ENCODE measurements at places on chromosomes 4 and X.

DNA sequence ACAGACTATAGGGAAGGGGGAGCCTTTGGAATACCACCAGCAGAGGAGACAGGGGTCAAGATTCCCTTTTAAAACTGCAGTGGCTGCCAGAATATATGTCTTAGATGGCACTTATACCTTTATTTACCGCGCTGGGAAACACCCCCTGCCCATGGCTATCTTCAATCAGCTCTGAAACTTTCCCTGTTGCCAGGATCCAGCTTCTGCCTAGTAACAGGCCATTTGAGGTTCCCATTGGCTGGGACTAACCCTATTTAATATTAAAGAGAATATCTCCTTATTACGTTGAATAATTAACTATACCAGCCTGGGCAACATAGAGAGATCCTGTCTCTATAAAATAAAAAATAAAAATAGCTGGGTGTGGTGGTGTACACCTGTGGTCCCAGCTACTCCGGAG lies 23.8 kb downstream of the SOWAHB start:
- DNase-seq = no peak

GRCh38 chr4:114132830-114133229 lies 153.4 kb upstream of the ARSJ start:
- no peak for DNase-seq

- DNase-seq = no peak
Observed at GRCh38 chr4:24885342-24885741, 27.5 kb downstream of the CCDC149 start.

DNA sequence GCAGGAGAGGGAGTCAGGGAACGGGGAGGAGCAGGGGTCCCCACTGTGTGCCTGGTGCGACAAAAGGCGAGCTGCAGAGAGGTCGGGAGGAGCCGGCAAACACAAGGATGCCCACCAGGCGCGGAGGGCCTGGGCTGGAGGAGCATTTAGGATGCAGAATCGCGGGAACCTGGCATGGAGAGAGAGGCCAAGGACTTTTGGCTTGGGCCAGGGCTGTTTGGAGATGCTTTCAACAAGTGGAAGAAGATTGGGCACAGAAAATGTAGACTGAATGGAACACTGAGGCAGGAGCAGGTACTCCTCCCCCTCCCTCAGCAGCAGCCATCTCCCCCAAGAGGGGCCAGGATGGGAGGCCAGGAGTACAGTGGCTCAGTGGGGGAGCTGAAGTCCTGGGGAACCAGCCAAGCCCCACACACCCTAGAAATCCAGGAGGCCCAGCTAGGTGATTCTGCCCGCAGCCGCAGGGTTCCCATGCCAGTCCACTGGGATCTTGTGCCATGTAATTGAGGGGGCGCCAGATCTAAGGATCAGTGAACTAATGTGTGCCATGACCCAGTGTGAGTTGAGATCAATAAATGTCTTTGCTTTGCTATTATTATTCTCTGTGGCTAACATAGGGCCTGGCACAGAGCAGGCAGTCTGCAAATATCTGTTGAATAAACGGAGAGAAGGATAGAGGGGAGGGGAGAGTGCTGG lies 1.1 kb upstream of the ABLIM2 start:
- no peak for DNase-seq

DNA sequence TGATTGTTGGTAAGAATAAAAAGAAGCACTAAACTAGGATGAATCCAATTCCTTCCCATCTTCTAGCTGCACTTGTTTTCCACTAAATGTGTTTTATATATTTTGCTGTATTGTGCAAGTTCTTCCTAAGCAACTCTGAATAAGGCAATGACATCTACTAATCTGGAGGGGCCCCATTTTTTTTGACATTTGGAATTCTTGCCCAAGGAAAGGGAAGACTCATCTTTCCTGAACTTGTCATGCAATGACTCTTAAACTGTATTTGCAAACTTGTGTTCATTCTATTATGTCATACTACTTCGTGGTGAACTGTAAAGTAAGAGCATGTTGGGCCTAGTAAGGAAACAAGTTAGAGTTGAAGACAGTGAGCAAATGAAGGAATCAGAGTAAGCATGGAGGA lies 45.9 kb downstream of the FREM3 start:
- DNase-seq = no peak

DNA sequence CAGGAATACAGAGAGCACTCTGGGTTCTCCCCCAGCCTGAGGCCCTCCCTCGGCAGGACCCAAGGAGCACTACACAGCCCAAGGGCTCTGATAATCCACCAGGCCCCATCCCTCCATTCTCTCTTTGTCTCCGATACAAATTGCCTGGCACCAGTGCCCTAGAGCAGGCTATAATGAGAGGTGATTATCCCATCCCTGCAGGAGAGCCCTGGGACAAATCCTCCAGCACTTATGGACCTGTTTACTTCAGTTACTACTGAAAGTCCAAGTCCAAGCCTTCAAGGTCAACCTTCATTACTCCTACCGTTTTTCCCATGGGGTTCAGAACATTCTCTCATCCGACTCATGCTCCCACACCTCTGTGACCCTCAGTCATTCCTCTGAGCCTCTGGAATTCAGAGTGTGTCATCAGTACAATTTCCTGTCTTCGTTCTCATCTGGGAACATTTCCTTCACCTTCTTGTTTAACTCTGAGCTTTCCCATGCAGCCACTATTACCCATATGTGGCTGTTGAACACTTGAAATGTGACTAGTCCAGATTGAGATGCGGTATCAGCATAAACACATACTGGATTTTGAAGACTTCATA lies 299.0 kb downstream of the RAPGEF2 start:
- DNase-seq = no peak

GRCh38 chr4:85298037-85298436 lies 176.9 kb upstream of the ARHGAP24 start:
- DNase-seq = no peak

DNA sequence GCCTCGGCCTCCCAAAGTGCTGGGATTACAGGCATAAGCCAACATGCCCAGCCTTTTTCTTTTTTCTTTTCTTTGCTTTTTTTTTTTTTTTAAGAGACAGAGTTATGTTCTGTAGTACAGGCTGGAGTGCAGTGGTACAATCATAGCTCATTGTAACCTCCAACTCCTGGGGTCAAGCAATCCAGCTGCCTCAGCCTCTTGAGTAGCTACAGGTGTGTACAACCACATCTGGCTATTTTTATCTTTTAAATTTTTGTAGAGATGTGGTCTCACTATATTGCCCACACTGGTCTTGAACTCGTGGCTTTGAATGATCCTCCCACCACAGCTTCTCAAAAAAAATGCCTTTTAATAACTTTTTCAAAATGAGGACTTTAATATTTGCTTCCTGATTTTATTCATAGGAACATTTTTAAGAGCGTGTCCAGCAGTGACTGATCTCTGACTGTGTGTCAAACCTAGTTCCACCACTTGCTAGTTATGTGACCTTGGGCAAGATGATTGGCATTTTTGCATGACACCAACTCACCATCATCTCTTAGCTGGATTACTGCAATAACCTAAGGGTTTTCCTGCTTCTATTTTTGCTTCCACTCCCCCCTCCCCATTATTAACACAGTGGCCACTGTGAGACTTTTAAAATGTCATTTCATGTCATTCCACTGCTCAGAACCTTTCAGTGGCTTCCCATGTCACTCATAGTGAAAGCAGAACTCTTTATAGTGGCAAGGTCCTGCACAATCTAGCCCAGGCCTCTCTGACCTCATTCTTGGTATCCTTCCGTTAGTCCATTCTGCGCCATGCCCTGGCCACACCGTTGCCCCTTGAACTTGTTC lies 4.5 kb upstream of the TNIP3 start:
- DNase-seq = no peak

- no peak for DNase-seq
Observed at GRCh38 chr4:170875868-170876267, 786.1 kb upstream of the AADAT start.

DNA sequence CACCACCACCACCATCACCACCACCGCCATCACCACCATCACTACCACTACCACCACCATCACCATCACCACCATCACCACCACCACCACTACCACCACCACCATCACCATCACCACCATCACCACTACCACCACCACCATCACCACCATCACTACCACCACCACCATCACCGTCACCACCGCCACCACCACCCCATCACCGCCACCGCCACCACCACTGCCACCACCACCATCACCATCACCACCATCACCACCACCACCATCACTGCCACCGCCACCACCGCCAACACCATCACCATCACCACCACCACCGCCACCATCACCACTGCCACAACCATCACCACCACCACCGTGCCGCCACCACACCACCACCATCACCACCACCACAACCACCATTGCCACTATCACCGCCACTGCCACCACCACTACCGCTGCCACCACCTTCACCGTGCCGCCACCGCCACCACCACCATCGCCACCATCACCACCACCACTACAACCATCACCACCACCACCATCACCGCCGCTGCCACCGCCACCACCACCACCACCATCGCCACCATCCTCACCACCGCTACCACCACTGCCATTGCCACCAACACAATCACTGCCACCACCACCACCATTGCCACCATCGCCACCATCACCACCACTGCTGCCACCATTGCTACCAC lies 1511.3 kb upstream of the AGA start:
- DNase-seq = no peak

- no peak for DNase-seq
Observed at GRCh38 chr4:133929531-133930239, 271.9 kb downstream of the PABPC4L start.

DNA sequence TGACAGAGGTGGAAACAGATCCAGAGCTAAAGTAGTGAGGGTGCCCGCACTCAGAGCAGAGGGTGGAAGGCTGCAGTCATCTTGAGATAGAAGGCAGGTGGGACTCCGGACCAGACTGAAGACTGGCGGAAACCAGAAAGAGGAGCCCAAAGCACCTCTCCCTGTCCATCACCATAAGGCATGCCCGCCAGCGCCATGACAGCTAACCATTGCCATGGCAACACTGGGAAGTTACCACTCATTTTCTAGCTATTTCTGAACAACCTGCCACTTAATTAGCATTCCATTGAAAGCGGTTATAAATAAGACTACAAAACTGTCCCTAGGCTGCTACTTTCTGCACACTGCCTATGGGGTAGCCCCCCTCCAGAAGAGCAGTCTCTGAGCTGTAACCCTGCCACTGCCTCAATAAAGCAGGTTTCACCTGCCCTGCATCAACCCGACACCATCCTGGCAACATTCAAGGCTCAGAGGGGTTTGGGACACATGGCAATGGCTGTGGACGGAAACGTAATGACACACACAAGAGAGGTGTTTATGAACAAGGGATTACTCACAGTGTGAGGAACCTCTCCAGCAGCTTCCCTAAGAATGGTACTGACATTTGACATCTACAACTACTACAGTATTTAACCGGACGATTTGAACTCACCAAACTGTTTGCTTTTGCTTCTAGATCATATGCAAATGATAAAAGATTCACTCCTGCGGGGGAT lies 27.8 kb upstream of the FGFBP2 start:
- no peak for DNase-seq

- no peak for DNase-seq
Observed at GRCh38 chr4:62262676-62263075, 1062.5 kb downstream of the ADGRL3 start.

- DNase-seq = no peak
Observed at GRCh38 chr4:188434643-188435042, 295.4 kb downstream of the TRIML1 start.

DNA sequence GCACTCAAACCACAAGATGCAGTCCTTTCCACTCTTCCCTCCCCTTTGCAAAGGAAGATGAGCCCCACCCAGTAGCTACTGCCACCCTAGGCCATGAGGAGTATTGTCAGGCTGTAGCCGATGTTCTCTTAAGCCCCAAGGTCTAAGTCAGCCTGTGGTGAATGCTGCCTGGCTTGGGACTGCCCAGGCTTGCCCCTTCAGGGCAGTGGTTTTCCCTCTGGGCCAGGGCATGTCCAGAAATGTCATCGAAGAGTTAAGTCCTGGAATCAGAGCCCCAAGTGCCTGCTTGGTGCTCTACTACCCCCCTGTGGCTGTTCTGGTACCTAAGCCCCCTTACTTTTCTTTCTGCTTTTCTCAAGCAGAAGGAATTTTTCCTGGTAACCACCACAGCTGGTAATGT lies 11.8 kb upstream of the PGK1 start:
- DNase-seq = no peak

DNA sequence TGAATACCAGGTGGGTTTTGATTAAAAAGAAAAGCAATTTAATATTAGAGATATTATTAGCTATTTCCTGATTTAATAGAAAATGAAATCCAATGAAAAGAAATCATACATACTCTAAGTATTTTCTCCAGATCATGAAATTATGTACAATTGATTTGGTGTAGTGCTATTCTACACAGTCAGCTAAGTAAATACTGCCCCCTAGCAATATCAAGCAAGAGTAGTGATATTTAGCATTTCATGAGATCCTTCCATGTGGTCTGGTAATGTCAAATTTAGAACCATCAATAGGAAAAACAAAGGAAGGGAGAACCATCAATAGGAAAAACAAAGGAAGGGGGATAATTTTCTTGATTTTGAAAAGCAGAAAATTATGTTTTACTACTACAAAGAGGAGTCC lies 114.6 kb downstream of the TBCK start:
- no peak for DNase-seq

DNA sequence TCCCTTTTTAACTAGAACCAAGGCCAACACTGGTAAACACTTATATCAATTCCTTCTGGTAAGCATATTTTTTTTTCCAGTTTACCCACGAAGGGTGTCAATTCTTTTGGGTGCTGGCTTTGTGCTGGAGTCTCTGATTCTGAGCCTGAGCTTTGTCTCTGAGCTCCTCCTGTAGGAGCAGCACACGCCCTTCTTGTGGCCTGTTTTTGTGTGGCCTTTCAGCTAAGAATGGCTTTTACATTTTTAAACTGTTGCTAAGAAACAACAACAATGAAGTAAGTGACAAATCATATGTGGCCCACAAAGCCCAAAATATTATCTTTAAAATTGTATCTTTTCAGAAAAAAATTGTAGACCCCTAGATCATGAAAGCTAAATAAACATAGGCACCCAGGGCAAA lies 98.0 kb upstream of the TBC1D9 start:
- no peak for DNase-seq

DNA sequence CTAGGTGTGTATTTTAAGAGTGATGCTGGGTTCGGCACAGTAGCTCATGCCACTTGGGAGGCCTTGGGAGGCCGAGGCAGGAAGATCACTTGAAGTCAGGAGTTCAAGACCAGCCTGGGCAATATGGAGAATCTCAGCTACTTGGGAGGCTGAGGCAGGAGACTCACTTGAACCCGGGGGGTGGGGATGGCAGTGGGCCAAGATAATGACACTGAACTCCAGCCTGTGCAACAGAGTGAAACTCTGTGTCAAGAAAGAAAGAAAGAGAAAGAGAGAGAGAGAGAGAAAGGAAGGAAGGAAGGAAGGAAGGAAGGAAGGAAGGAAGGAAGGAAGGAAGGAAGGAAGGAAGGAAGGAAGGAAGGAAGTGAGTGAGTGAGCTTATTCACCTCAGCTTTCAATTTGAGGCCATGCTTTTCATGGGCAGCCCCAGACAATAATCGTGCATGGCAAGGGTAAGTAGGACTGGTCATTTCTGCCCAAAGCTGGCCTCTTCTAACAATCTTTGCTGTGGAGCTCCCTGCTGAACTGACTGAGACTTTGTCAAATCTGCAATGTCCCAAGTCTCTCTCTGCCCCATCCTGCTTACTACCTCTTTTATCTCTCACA lies 42.5 kb upstream of the ELF2 start:
- DNase-seq = no peak

Measured in progenitor cell of endocrine pancreas (in vitro differentiated cells).